ENCODE measurements at places on chromosomes 5 and 9.

- no peak for DNase-seq
Observed at GRCh38 chr5:129063483-129064113, 31.0 kb upstream of the ISOC1 start.

GRCh38 chr5:108259306-108259705 lies 122.6 kb downstream of the FBXL17 start:
- no peak for DNase-seq

GRCh38 chr5:1012313-1012841 lies 3.8 kb downstream of the NKD2 start:
- DNase-seq, result no peak

GRCh38 chr5:96200641-96201040 lies 232.4 kb downstream of the PCSK1 start:
- no peak for DNase-seq

GRCh38 chr9:105193560-105193959 lies 50.9 kb upstream of the SLC44A1 start:
- no peak for DNase-seq

DNA sequence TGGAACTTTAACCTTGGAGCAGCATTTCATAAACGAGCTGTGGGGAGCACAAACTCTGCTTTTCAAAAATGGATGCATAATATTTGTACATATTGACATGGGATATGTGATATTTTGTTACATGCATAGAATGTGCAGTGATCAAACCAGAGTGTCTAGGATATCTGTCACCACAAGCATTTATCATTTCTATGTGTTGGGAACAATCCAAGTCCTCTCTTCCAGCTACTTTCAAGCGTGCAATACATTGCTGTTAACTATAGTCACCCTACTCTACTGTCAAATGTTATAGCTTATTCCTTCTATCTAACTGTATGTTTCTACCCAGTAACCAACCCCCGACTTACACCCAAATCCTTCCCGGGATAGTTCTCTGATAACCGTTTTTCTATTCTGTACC lies 15.0 kb upstream of the C5orf58 start:
- DNase-seq, result no peak

DNA sequence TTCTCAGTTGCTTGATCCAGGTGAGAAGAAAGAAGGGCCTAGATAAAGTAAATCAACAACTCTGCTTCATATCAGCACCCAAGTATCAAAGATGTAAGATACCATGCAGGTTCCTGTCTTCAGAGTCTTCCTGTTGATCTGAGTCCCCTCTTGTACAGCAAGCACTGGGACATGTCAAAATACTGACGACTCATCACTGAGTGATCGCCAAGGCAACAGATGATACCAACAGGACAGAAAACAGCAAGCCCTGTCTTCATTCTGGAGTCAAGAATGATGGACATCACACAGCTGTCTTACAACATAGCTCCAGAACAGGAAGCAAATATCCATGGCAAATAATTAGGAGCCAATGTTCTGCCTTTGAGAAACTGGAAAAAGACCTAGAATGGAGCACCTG lies 83.7 kb downstream of the TARS1 start:
- no peak for DNase-seq

GRCh38 chr9:116706310-116707290 lies 19.5 kb downstream of the TRIM32 start:
- DNase-seq, result no peak

DNA sequence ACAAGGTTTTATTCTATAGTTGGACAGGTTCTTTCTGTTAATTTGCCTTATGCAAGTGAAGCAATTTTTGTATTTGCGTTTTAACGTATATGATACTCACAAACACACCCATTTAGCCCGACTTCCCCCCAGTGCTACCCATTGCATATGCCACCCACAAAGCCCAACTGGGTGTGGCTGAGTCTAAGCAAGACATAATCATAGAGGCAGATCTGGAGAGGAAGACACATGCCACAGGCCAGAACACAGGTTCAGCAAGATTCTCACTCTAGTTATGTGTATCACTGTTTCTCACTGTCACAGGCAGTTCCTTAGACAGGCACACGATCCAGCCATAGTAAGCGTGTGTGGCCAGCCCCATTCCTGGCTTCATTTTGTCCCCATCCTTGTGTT lies 29.0 kb upstream of the PUM3 start:
- no peak for DNase-seq

DNA sequence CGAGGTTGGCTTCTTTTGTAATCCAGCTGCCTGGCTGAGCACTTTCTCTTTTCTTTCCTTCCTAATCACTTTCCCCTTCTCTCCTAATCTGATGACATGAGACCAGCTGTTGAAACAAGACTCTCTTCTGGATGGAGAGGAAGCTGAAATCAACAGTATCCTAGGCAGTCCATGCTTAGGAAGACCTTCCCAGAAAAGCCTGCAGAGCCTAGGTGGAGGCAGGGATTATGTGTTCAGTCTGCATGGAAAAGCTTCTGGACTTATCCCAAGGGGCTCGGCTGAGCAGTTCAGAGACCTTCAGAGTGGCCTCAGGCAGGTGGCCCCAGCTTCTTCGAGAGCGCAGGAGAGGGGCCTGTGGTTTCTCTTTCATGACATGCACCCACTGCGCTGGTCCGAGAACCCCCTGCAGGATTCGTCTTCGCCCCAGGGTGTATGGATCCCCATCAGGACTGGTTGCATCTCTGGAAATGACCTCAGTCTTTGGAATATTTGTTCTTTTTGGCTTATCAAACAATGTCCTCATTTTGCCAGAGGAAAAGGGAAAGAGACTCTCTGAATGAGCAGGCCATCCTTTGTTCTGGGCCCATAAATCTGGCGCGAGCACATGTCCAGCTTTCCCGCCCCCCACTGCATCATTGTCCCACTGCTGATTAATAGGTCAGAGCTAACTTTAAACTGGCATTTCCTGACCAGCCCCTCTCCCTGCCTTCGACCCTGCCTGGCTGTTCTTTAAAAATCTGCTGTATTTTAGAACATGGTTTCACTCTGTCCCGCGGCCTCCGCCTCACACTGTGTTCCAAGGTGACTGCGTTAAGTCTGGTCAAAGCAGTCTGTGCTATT lies 177.9 kb upstream of the KLF4 start:
- DNase-seq, result no peak

GRCh38 chr5:141850244-141850768 lies 27.9 kb downstream of the PCDH1 start:
- DNase-seq, result peak; percentile 12

DNA sequence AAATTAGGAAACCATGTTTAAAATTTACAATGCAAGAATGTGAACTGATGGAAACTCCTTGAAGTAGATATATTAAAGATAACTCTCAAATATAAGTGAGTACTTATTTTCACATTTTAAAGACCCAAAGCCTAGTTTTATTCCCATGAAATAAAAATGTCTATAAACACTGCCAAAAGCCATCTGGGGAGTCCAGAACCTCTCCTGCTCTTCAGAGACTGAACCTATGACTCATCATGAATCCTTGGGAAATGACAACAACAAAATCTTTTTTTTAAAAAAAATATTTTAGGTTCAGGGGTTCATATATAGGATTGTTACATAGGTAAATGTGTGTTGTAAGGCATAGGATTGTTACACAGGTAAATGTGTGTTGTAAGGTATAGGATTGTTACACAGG lies 33.8 kb upstream of the FYB1 start:
- no peak for DNase-seq

- DNase-seq, result no peak
Observed at GRCh38 chr5:96149546-96149945, 187.9 kb upstream of the ELL2 start.

GRCh38 chr9:130932255-130933079 lies 6.6 kb downstream of the FIBCD1 start:
- no peak for DNase-seq

DNA sequence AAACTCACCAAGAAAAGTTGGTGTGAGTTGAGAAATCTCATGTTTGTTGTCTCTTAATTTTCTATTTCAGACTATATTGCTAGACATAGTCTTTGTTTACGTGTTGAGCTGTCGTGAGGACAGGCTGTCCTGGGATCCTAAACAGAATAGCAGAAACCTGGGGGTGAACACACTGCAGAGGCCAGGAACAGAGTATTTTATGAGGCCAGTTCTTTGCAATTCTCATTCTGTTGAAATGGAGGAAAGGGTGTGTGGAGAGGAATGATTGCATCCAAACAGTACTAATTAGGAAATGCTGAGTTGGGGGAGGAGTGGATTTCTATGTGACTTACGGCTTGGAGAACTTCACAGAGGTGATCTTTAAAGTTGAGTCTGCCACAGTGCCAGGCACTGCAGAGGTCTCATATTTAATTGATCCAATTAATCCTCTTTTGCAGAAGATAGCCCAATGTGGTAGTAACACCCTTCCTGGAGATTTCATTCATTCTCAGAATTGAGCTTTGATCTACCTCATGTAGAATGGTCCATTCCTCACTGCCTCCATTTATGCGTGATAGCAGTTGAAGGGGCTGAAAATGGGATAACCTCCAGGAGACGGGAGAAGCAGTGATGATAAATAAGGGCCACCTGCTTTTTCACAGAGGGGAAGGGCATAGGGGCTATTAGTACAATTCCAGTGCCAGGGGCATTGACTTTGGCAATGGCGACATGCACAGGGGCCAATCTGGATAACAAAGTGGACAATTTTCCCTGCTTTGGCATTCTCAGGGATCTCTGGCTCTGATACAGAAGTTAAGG lies 84.7 kb upstream of the TNFAIP8 start:
- no peak for DNase-seq

DNA sequence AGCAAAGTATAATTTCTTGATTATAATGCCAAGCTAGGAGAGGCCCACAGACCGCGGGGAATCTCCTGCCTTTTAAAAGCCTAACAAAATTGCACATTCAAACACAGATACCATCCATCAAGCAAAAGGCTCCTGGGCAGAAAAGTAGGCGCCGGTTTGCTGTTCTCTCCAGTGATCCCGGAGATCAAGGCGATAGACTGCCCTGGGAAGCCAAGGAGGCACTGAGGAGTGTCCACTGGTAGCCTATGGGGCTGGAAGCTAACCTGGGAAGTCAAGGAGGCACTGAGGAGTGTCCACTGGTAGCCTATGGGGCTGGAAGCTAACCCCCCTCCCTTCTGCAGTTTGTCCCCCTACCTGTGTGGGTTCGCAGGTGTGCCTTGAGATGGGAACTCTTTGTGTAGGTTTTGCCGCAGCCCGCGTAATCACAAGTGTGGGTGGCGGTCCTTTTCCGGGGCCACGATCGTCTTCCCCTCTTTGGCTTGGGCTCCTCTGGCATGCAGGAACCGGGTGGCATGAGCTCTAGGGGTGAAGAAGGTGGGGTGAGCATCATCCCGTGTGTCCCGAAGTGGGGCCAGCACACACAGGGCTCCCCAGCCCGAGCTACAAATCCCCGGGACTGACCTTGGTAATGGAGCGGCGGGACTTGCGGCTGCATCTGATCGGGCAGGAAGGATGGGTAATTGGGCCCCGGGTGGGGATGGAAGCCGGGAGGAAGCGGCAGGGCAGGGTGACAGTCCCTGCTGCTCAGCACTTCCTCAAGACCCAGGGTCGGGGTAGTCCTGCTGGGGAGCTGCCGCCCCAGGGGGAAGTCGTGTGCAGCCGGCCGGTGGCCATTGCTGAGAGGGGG lies 2.7 kb downstream of the KLF4 start:
- no peak for DNase-seq

DNA sequence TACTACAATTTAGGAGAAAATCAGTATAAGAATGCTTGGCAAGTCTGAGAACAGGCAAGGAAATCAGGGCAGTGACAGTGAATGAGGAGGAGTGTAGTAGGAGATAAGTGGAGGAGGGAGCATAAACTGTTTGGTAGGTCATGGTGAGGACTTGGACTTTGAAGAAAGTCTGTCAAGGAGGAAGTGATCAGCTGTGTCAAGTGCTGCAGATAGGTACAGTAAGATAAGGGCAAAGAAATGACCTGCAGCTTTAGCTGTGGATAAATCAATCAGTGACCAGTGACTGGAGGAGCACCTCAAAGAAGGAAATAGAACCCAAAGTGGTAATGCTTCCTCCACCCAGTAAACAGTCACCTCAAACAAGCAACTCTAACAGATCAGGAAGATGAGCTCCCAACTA lies 106.3 kb downstream of the RAPGEF6 start:
- no peak for DNase-seq

- DNase-seq, result no peak
Observed at GRCh38 chr9:93020771-93021670, 37.5 kb upstream of the SUSD3 start.

- DNase-seq, result no peak
Observed at GRCh38 chr5:35046774-35047173, 975 bp downstream of the AGXT2 start.

- DNase-seq, result no peak
Observed at GRCh38 chr5:173753307-173754168, 134.6 kb upstream of the CPEB4 start.

DNA sequence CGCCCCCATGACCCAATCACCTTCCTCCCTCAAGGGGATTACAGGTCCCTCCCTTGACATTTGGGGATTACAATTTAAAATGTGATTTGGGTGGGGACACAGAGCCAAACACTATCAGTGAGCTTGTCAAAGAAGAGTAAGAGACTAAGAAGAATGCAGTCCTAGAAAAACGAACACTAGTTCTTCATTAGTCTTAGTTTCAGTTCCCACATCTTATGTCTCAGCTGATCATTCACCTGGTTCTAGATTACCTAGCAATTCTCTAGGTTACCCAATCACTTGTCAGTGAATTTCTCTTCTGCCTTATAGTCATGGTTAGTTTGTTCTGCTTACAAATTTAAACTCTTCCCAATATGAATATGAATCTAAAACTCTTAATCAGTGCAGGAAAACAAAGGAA lies 251.5 kb downstream of the COX7C start:
- DNase-seq, result no peak

GRCh38 chr9:78188594-78188993 lies 47.3 kb upstream of the CEP78 start:
- no peak for DNase-seq

- DNase-seq, result no peak
Observed at GRCh38 chr9:8895861-8896224, 1096.3 kb upstream of the DMAC1 start.

DNA sequence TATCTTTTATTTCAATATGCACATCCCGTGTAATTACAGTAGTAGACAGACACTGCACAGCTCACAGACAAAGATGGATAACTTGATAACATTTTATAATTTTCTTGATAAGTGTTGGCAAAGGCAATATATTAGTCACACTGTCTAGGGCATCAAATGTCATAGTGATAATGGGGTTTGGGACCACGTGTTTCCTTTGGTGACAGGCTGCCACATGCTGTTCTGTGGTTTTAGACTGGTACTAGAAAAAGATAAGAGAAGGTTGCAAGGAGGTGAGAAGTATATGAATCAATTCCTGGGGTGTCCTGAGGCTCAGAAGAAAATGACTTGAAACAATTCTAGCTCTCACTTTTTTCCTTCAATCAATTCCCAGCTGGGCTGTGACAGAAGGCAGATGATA lies 258.8 kb upstream of the CHD1 start:
- DNase-seq, result no peak

- no peak for DNase-seq
Observed at GRCh38 chr9:33818167-33818846, 1.3 kb downstream of the UBE2R2 start.

GRCh38 chr9:89186960-89187359 lies 8.3 kb upstream of the SHC3 start:
- DNase-seq, result no peak

- no peak for DNase-seq
Observed at GRCh38 chr9:71733176-71733575, 35.1 kb downstream of the CEMIP2 start.
